ENCODE measurements at places on chromosomes 5 and 9.

GRCh38 chr9:101369286-101369685 lies 15.5 kb downstream of the BAAT start:
- peak; percentile 11 for DNase-seq

DNA sequence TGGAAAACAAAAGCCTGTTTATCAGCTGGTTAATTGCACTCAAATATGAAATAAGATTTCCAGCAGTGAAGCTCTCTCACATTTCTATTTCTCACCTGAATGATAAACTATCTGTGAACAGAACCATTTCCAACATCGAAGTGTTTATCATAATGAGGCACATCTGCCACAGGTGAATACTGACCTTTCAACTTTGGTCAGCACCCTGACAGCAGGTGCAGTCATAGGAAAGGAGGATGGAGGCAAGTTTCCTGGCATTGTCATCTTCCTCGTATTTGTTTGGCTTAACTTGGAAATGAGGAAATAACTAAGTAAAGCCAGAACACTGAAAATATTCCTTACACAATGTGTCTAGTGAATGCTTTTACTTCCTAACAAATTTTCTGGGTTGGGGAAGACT lies 716.4 kb downstream of the NR2F1-AS1 start:
- DNase-seq: no peak

GRCh38 chr5:135039271-135040033 lies 5.4 kb upstream of the PITX1 start:
- DNase-seq: peak; percentile 20

- DNase-seq: no peak
These were observed 13.2 kb upstream of the ICE1 start for GRCh38 chr5:5409151-5409810.

DNA sequence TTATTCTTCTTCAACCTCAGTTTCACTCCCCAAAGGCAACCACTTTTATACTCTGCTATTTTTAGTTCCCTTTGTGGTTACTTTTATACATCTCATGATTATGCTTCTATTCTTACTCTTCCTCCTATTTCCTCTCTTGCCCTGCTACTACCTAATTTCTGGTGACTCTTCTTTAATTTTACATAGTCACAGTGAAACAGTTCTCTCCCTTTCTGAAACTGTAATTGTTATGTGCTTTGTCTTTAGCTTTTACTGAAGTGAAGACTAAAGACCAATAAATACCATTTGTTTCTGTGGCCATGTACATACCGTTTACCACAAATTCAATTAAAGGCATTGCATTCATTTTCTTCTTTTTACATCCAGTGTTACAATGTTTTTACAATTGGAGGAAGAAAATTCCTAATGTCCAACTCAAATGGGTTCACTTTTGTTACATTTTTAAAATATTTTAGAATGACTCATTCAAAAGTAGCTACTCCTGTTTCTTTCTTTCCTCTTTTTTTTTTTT lies 410.6 kb downstream of the PSAT1 start:
- DNase-seq: peak; percentile 47

- no peak for DNase-seq
These were observed 194.2 kb upstream of the SMC2 start for GRCh38 chr9:103899866-103900265.

GRCh38 chr5:149338364-149338763 lies 6.9 kb upstream of the GRPEL2 start:
- no peak for DNase-seq

DNA sequence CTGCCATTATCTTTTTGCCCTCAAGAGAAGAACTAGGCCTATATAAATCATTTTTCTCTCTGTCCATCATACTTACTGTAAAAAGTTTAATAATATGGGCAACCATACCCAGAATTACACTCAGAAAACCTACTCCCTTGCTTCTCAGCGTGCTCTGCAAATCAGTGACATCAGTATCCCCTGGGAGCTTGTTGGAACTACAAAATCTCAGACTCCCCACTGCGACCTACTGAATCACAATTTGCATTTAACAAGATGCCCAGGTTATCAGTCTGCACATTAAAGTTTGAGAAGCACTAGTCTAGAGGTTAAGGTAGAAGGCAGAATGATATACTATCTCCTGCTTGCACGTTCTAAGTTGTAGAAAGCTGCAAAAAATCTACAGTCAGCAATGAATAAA lies 127.2 kb downstream of the MLLT3 start:
- DNase-seq: no peak

DNA sequence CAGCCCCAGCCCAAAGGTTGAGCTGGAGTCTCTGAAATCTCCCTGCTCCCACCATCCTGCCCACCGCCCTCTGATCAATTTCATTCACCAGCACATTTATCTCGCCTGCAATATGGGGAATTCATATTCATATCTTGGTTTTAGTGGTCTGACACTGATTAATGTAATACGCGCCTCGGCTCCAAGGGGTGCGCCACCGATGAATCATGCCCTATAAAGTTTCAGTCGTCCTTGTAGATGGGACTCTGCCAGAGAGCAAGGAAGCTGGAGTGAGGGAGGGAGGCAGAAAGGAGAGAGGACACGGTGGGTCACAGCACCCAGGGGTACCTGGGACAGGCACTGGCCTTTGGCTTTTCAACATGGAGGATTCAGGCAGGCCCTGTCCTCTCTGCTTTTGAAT lies 8.9 kb downstream of the IRX1 start:
- no peak for DNase-seq

DNA sequence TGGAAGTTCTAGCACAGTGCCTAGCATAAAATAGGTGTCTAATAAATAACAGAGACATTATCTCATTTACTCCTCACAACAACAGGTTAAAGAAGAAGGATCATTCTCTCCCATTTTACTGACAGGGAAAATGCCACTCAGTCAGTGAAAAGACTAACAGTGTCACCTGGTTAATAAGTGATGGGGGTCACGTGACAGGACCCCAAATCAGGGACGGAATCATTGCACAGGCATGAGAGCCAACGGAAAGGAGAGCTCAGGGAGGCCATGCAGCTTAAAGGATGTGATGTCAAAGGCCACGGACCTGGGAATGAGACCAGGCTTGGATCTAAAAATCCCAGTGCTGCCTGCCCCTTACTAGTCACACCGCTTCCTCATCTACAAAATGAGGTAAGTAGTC lies 101.2 kb downstream of the BNC2 start:
- no peak for DNase-seq

DNA sequence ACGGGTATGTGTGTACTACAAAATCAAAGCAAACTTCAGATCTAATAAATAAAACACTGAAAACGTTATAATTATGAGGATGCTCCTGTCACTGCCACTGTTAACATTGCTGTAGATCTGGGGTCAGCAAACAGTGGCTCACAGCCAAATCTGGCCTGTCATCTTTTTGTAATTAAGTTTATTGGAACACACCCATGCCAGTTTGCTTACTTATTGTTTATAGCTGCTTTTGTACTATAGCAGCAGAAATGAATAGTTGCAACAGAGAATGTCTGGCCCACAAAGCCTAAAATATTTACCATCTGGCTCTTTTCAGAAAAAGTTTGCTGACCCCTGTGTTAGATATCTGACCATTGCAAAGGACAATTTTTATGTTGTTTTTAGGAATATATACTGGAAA lies 32.1 kb downstream of the PRRC1 start:
- no peak for DNase-seq

- DNase-seq: no peak
These were observed 5.6 kb upstream of the URM1 start for GRCh38 chr9:128365525-128365924.

DNA sequence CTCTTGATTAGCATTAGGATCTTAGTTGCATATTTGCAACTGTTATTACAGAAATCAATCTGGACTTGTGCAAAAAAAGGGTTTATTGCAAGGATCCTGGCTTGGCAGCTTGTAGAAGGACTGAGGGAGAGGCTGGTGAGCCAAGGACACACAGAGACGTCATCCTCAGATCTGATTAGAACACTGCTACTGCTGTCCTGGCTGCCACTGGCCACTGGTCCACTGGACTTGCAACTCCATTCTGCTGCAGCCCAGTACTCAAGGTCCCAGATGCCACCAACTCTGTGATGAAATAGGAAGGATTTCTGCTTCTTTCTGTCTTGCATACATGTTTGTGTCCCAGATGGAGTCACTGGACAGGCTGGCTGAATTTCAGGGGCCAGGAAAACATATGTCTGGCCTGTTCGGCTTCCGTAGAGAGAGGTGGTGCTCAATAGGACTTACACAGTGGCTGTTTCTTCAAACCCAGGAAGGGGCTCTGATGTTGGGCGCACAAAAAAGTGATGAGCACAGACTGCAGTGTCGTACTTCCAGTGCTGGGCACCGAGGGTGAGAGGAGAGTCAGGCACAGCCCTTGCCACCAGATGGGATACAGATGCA lies 68.9 kb upstream of the SH3PXD2B start:
- DNase-seq: no peak

DNA sequence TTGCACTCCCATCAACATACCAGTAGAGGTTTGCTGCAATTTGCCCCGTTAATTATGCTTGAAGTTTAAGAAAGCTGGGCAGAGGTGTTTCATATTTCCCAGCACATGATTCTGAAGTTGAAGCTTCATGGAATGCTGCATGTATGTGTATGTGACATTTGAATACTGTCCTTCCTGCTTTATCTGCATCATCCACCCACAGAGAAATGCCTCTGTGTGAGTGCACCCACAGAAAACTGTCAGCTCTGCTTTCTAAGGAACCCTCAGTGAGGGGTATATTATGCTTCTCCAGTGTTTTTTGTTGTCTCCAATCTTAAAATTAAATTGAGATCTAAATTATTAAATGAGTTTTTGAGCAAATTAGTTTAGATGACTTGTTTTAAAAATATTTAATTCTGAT lies 358.1 kb upstream of the PIK3R1 start:
- no peak for DNase-seq

GRCh38 chr9:71285191-71285656 lies 163.8 kb upstream of the TRPM3 start:
- peak; percentile 48 for DNase-seq

- DNase-seq: no peak
These were observed 65.3 kb downstream of the ARHGEF37 start for GRCh38 chr5:149646564-149646963.

DNA sequence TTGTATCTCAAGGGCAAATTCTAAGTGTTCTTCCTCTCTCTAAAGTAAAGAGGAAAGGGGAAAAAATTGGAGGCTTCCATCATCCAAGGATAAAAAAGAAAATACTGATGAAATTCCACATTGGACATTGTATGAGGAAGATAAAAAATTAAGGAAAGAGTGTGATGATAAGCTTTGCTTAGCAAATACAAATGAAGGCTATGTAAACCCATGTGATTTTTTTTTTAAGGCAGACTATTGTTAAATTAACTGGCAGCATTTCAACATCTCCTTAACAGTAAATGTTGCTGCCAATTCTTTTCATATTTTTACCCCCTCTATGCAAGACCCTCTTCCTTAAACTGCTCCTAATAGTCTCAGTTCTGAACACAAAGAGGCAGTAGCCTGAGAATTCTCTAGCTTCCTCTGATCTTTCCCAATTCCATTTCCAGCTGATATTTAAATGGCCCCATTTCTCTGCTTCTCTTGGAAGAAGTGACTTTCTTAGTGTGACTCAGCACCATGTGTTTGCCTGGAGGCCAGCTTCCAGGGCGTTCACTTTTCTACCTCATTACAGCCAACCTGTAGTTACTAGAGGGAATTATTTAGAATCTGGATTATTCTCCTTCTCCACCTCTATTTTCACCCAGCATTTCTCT lies 159.7 kb downstream of the TLE1 start:
- peak; percentile 34 for DNase-seq

DNA sequence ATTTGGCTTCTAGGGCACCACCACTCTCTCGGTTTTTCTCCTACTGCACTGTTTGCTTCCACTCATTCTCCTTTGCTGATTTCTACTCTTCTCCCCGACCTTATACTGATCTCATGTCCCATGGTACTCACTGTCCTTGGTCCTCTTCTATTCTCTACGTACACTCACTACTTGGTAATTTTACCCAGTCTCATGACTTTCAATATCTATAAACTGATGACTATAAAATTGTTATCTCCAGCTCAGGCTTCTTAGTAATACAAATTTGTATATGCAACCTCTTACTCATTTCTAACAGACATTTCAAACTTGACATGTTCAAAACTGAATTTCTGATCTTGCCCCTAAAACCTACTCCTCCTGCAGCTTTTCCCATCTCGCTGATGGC lies 4.1 kb downstream of the RAPGEF6 start:
- no peak for DNase-seq

DNA sequence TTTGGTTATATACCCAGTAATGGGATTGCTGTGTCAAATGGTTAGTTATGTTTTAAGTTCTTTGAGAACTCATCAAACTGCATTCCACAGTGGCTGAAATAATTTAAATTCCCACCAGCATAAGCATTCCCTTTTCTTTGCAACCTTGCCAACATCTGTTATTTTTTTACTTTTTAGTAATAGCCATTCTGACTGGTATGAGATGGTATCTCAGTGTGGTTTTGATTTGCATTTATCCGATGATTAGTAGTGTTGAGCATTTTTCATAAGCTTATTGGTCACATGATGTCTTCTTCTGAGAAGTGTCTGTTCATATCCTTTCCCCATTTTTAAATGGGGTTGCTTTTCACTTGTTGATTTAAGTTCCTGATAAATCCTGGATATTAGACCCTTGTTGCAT lies 435.7 kb upstream of the RIOK2 start:
- DNase-seq: no peak

GRCh38 chr5:143557061-143557818 lies 153.8 kb upstream of the NR3C1 start:
- peak; percentile 18 for DNase-seq

- no peak for DNase-seq
These were observed 380.6 kb downstream of the ADGRV1 start for GRCh38 chr5:90939211-90939610.

- no peak for DNase-seq
These were observed 502.4 kb downstream of the GADD45G start for GRCh38 chr9:90107040-90107725.

Data from AG08395 (cell line).